Trophoblast cell (in vitro differentiated cells and primary cell): ENCODE measurements at places on chromosomes 2 and 18.

DNA sequence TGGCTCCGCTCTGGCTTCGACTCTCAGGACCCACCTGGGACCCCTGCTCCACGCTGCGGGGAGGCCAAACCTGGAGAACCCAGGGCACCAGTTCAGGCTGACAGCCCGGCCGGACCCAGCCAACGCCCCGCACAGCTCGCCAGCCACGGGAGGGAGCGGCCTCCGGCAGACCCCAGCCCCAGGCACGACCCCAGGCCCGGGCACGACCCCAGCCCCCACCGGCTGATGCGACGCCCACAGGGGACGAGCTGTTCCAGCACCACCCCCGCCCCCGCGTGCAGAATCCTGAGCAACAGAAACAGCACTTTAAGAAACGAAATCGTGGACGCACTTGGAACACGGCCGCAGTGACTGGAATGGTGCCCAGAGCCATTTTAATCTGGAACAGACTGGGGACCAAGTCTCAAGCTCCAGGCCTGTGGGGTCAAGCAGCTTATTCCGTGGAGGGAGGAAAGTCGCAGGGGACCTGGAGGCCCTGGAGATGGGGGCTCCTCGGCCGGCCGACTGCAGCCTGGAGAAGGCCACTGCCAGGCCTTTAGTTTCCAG, 74.2 kb downstream of the MBP start:
- H3K4me1 ChIP-seq: peaks cover 14% of the 10 kb centered on the region
- DNase-seq: no peak
- H3K27ac ChIP-seq: no peak overlapping the region
- no peak overlapping the region for H3K4me3 ChIP-seq
- peaks cover 8% of the 10 kb centered on the region for H3K36me3 ChIP-seq

- peaks cover 5% of the 10 kb centered on the region for H3K4me1 ChIP-seq
- no peak overlapping the region for H3K27ac ChIP-seq
- H3K27me3 ChIP-seq: no peaks in the 10 kb centered on the region
- DNase-seq: no peak
- H3K4me3 ChIP-seq: no peak overlapping the region
Measured at GRCh38 chr18:11581286-11581685, 28.1 kb upstream of the SLC35G4 start.

DNA sequence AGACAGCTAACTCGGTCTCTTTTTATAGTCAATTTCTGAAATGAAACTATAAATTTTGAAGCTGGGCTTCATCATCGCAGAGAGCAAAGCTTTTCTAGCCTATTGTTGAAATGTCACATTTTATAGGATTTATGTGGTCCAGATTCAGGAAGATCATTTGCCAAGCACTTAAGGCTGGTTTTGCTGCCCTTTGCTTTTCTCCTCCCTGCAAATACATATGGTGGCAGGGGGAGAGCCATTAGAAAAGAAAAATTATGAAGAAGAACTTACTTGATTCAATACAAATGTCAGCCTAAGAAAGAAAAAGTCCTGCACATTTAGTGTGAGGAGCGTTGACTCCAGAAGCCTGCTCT, 206.9 kb upstream of the NRP2 start:
- no peaks in the 10 kb centered on the region for H3K4me1 ChIP-seq
- no peak overlapping the region for H3K27ac ChIP-seq
- no peaks in the 10 kb centered on the region for H3K27me3 ChIP-seq
- H3K4me3 ChIP-seq: no peak overlapping the region

DNA sequence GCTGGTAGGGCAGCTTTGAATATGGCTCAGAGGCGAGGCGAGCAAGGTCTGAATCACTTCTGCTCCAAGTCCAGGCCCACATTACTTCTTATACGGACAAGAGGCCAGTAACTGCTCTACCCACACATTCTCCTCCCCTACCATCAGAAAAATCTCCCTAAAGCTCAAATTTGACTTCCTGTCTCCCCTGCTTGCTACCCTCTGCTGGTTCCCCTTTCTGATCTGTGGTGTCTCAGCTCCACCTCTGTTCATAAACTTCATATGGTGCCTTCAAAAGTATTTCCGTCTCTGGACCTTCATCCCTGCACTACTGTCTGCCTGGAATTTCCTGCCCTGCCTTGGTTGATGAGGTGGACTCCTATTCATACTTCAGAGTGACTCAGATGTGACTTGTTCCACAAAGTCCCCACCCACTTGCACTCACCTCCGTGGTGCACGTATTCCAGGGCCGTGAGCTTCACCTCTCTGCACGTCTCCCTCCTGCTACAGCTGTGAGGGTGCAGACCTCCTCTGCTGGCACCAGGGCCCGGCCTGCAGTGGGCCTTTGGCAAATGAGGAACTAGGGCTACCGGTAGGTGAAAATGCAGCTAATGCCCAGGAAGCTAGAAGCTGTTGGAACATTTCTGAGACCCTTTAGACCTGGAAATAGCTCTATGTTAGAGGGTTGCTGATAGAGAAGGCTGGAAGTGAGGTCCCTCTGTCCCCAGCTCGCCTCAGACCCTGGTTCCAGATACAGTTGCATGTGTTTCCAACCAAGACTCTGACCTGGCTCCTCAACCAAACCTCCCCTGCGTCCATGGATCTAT, 24.6 kb upstream of the KCMF1 start:
- H3K27ac ChIP-seq: peak overlapping the region; percentile 24
- H3K4me3 ChIP-seq: no peak overlapping the region
- peak; percentile 69 for DNase-seq
- no peaks in the 10 kb centered on the region for H3K36me3 ChIP-seq
- H3K4me1 ChIP-seq: peaks cover 6% of the 10 kb centered on the region

DNA sequence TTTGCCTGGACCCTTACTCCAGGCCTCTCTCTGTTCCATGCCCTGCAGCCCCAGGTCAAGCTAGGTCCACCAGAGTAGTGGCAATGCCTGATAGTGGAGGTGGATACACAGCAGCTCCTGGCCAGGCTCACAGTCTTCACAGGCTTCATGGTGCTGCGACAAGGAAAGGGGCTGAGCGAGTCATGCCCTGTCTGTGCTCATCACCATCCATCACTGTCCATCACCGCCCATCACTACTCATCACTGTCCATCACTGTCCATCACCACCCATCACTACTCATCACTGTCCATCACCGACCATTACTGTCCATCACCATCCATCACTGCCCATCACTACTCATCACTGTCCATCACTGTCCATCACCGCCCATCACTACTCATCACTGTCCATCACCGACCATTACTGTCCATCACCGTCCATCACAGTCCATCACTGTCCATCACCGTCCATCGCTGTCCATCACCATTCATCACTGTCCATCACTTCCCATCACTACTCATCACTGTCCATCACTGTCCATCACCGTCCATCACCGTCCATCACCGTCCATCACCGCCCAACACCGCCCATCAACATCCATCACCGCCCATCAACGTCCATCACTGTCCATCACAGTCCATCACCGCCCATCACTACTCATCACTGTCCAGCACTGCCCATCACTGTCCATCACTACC, 57.1 kb upstream of the OTOS start:
- no peak for DNase-seq
- no peaks in the 10 kb centered on the region for H3K4me1 ChIP-seq
- H3K4me3 ChIP-seq: peak overlapping the region; percentile 26

DNA sequence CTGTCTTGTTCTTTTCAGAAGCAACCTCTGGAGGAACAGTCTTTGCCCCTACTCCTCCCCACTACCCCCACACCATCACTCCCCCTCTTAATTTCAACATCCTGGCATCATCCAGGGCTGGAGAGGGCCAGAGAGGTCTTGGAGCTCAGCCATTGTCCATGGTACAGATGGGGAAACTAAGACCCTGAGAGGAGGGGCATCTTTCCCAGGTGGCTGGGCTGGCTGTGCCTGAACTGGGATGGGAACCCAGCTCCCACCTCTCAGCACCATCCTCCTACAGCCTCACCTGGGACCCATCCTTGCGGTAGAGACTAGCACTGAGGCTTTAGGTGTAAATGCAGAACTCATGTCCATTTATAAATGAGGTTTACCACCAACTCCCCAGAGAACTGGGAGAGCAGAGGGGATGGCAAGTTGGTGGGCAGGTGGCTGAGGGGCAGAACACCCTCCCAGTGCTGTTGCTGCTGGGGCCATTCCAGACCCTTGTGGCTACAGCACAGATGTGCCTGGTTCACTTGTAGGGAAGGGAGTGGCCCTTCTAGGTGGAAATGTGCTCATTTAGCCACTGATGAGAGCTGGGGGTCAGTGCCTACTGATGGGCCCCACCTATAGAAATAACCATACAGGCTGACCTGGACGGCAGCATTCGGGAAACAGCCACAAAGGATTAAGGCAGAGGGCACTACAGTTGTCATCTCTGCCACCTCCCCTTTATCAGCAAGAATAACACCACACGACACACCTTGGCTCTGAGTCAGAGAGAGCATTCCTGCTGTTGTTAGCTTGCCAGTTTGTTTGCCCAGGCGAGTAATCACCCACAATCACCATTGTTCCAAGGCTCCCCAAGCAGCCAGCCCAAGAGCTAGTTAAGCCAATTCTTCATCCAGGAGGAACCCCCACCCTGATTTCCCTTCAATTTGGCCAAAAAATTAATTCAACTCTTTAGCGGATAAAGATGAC, 2.1 kb downstream of the MLPH start:
- H3K27me3 ChIP-seq: peaks cover 19% of the 10 kb centered on the region
- no peak for DNase-seq
- H3K4me1 ChIP-seq: peaks cover 13% of the 10 kb centered on the region
- peak overlapping the region; percentile 55 for H3K27ac ChIP-seq

- H3K4me3 ChIP-seq: no peak overlapping the region
- no peaks in the 10 kb centered on the region for H3K27me3 ChIP-seq
- no peaks in the 10 kb centered on the region for H3K36me3 ChIP-seq
- no peak for DNase-seq
Measured at GRCh38 chr18:32877371-32877770, 104.5 kb upstream of the KLHL14 start.

DNA sequence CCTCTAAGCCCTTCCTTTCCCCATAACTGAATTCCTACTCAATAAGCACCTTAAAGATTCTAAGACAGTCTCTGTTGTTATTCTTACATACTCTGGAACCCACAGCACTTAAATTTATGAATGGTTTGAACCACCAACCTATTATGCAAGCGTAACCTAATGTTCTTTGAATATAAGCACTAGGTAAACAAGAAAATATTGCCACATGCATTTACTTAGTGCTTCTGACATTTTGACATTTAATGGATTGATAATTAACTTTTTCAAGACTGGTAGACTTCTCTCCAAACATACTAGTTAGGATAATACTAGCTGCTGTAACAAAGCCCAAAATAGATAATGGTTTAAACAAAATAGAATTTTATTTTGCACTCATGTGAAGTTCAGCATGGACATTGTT, 164.8 kb downstream of the ARHGAP15 start:
- no peaks in the 10 kb centered on the region for H3K36me3 ChIP-seq
- no peak overlapping the region for H3K27ac ChIP-seq
- H3K27me3 ChIP-seq: no peaks in the 10 kb centered on the region
- no peak overlapping the region for H3K4me3 ChIP-seq
- no peaks in the 10 kb centered on the region for H3K4me1 ChIP-seq
- no peak for DNase-seq

DNA sequence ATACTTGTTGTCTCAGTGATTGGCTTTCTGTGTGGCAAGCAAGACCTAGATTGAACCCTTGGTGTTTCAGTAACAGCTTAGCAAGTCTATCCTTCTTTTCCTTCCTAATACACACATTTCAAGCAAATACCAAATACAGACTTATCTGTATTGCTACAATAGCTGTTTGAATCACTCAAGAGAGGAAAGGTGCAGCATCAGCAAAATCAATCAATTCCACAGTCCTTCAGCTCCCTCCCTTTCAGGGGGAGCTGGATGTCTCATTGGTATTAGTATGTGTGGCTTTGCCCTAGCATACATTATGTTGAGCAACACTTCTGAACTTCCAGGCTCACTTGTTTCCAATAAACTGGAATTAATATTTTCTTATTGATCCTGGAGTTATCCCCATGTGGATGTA, 323.1 kb downstream of the TMX3 start:
- no peaks in the 10 kb centered on the region for H3K4me1 ChIP-seq
- no peaks in the 10 kb centered on the region for H3K36me3 ChIP-seq
- no peak overlapping the region for H3K27ac ChIP-seq
- H3K4me3 ChIP-seq: no peak overlapping the region
- no peaks in the 10 kb centered on the region for H3K27me3 ChIP-seq

DNA sequence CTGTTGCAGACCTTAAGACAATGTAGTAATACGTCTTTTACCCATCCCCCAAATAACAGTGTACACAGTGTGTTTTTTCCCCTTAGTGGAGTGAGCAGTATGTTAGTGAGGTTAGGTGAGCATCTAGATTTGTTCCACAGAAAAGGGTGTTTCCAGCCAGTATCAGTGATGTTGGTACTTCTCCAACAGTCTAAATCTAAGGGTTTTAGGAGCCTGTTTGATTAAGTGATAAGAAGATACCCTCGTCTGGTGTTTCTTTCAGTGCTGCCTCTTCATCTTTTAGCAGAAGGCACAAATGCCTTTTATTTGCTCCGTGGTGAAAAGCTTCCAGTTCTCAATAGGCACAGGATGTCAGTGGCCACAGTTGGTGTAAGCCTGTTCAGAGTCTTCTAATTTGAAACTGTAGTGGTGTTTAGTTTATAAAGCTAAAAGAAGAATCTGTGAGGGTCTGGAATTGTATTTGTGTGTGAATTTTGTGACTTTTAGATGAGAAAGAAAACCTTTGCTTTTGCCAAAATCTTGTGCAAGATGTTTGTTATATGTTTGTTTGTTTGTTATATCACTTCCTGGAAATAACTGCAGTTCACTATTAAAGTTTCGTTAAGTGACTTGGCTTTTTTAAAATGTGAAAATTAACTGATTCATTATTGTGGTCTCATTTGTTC, 71.2 kb downstream of the MAP4K4 start:
- H3K27me3 ChIP-seq: no peaks in the 10 kb centered on the region
- H3K4me3 ChIP-seq: no peak overlapping the region
- peaks cover 25% of the 10 kb centered on the region for H3K4me1 ChIP-seq
- DNase-seq: no peak
- no peaks in the 10 kb centered on the region for H3K36me3 ChIP-seq
- H3K27ac ChIP-seq: no peak overlapping the region

GRCh38 chr2:210527286-210527685, 29.1 kb upstream of the CPS1 start:
- H3K27ac ChIP-seq: no peak overlapping the region
- no peaks in the 10 kb centered on the region for H3K4me1 ChIP-seq

DNA sequence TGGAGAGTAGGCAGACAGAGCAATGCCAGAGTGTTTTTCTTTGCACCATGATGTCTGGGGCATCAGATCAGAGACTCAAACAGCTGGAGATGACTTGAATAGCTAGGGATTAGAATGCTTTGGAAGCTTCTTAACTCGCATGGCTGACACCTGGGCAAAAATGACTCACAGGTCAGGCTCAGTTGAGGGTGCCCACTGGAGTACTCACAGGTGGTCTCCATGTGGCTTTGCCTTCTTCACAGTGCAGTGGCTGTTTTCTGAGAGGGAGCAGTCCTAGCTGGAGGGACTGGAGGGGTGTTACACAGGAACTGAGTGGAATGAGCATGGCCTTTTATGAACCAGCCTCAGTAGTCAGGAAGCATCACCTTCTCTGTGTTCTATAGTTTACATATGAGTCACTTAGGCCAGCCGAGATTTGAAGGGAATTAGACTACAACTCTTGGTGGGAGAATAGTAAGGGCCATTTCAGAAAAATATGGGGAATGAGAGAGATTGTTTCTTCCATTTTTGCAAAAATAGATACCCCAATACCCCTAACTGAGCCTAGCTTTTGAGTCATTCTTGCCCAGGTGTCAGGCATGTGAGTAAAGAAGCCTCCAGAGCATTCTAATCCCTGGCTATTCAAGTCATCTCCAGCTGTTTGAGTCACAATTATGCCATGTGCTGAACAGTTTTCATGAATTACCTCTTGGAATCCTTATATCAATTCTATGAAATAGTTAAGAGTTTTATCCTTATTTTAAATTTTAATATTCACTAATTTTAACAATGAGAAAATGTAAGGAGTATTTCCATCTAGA, 7.1 kb upstream of the PPP1R1C start:
- H3K36me3 ChIP-seq: no peaks in the 10 kb centered on the region
- no peak overlapping the region for H3K4me3 ChIP-seq
- DNase-seq: peak; percentile 37
- H3K27ac ChIP-seq: no peak overlapping the region

GRCh38 chr2:142849820-142850219, 27.6 kb upstream of the KYNU start:
- H3K4me1 ChIP-seq: no peaks in the 10 kb centered on the region
- H3K36me3 ChIP-seq: no peaks in the 10 kb centered on the region
- no peaks in the 10 kb centered on the region for H3K27me3 ChIP-seq
